ENCODE measurements at places on chromosomes 7 and 10.
A peak's percentile ranks its signal among the peaks of the same experiment; 100 is the strongest.

DNA sequence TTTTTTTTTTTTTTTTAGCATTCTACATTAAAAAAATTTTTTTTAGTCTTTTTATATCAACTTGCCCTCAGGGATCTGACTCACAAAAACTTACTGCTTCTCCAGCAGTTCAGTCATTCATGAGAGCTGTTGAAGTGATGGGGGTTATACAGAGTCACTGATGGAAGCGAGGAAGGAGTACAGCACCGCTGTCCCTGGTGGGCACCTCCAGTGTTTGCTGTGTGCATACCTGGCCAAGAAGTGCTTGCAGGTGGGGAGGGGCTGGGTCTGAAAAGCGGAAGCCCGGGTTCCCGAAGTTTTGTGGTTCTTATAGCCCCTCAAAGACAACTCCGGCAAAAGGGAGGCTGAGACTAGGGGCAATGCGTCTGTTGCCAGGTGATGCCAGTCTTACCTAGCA is 46.2 kb downstream of the MINDY4 start:
- DNase-seq: no peak

GRCh38 chr10:127374901-127375300 is 174.2 kb upstream of the NPS start:
- DNase-seq: no peak

DNA sequence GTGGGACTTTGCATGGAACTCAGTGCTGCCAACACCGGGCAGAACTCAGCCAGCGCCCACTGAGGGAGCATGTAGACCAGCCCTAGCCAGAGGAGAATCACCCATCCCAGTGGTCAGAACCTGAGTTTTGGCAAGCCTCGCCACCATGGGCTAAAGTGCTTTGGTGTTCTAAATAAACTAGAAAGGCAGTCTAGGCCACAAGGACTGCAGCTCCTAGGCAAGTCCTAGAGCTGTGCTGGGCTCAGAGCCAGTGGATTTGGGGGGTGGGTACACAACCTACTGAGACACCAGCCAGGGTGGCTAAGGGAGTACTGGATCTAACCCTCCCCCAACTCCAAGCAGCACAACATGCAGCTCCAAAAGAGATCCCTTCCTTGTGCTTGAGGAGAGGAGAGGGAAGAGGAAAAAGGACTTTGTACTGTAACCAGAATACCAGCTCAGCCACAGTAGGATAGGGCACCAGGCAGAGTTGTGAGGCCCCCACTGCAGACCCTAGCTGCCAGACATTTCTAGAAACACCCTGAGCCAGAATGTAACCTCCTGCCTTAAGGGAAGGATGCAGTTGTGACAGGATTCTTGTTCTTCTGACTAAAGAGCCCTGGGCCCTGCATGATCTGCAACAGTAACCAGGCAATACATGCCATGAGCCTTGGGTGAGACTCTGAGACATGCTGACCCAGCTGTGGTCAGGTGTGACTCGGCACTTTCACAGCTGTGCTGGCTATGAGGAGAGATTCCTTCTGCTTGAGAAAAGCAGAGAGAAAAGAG is 24.4 kb downstream of the GSDME start:
- no peak for DNase-seq

DNA sequence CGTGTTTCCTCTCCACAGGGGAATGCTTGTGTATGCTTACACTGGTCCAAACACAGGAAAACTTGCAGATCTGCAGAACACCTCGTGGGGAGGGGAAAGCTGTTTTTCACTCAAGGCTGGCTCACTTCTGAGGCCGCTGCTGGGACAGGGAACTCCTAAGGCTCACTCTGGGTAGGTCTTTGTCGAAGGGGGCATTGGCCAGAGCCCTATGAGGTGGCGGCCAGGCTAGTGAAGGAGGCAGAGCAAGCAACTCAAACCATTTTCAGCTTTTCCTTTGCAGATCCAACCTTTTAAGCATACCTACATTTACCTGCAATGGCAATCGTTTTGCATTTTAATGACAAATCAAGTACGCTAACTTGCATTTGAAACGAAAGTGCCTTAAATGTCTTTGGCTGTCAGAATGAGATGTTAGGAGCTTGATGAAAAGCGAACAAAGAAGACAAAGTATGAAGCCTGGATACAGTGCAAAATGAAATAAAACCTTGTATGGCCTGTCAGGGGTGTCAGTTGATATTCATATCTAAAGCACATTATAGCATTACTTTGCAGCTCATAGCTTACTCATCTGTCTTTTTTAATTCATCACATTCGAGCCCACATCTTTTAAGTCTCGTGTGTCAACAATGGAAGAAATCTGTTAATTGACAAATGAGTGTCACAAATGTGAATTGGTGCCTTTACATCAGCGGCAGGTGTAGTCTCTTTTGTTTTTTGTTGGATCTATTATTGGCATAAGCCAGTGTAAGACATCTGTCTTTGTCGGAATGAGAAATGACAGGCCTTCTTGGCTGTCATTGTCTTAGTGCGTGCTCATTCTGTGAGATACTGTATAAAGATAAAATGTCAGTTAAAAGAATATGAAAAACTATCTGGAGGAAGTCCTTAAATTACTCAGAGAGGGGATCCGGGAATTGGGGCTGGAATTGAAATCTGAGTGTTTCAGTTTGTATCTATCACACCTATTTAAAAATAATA is 30.5 kb downstream of the LRMDA start:
- no peak for DNase-seq

DNA sequence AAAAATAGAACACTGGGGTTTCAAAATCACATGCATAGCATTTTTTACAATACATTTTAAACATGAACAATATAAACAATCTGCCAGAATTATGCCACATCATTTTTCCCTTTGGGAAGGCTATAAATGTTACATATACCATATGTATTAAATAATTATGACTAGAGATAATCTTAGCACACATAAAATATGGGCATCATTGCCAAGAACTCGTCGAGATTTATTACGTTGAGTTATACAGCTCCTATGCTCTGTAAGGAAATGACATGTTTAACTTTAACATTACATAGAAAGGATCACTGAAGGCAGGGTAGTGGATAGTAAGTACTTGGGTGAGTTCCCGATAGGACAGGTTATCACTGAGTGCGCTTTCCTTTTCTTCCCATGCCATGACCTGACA is 267.8 kb downstream of the PARD3 start:
- no peak for DNase-seq

DNA sequence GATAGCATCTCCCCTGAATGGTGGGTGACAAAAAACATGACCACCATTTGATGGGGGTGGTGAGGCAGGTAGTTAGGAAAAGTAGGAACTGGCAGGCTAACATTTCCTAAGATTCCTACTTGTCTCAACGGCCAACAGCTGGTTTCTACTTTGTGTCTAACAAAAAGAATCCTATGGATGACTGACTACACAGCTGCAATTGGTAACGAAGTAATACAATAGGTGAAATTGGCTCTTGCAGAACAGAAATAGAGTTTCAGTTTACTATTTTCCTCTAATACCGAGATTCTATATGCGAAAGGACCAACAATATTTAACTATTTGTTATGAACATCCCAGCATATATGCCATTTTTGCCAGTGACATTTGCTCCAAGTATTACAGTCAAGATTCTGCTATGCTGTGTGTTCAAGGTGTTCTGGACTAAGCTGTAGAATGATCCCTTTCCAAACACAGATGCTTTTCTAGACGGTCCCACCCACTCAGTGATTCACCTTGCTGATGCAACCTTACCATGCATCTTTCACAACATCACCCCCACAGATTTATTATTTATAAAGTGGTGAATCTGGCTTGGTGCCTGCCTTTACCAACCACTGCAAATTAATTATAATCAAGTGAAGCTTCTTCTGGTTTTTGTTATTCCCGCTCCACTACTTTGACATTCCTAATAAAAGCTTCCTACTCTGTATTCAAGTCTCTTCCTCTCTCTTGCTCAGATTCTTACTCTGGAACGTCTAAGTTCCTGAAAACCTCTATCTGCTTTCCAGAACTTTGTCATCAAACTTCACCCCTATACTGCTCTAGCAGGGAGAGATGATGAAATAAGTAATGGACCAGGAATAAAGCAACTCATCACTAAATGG is 16.8 kb downstream of the BBIP1 start:
- DNase-seq: no peak

DNA sequence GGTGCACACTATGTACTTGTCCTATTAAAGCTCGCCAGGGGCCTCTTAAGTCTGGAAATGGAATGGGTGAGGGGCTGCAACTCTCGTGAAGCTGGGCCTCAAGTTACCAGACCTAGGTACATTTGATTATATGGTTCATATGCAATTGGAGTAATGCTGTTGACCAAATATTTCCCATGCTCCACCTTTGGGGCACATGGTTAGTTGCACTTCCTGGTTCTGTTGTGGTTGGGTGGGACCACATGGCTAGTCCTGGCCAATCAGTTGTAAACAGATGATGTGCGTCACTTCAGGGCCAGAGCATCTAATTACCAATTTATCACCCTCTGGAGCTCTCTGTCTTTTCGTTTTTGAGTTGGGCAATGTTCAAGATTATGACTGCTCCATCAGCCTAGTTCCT is 39.5 kb upstream of the OPN4 start:
- no peak for DNase-seq

- DNase-seq: no peak
Observed at GRCh38 chr10:60560451-60560850, 170.8 kb upstream of the ANK3 start.

DNA sequence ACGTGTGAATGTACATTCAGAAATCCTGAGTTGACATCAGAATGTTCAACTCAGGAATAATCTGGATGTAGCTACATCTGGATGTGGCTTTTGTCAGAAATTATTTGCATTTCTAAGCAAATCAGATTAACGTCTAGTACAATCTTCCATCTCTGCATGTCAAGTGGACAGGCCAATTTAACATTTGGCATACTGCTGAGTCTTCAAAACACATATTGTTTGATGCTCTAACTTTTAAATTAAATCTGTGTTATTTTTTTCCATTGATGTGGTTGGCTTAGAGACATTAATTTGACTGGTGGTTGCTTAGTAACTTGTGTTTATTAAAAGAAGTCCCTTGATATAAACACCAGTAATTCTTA is 3.4 kb downstream of the STAMBPL1 start:
- DNase-seq: peak; percentile 30

DNA sequence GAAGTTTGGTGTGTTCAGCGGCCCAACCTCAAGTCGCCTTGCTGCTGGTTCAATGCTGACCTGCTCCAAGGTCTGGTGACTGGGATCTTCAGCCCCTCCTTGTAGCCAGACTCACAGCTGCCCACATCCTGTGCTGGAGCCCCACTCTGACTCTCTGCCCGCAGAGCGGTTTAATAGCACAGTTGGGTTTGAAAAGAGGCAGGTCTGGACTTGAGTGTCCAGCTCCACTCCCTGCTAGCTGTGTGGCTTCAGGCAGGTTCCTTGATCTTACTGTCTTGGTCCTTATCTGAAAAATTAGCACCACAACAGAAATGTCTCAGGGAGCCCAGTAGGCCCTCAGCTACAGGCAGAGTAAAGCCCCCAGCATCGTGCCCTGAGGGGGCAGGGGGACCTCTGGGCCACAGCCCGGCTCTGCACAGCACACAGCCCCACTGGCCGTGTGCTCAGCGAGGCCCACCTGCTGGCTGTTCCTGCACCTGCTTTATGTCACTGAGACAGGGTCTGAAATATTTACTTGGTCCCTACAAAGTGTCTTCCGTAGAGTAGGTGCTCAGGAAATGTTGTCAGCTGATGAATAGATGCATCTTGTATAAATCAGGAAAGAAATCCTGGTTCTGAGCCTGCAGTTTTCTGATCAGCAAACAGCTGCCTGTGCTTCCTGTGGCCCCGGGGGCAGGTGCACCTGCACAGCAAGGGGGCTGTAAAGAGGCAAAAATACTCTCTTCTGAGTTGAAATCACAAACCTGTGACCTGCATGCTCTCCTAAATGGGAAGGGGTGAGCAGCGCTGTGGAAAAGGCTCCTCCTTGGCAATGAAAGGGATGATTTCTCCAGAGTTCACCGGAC is 155.5 kb downstream of the SVIL start:
- DNase-seq: no peak

GRCh38 chr7:50304911-50305582 is 531 bp downstream of the IKZF1 start:
- DNase-seq: no peak

DNA sequence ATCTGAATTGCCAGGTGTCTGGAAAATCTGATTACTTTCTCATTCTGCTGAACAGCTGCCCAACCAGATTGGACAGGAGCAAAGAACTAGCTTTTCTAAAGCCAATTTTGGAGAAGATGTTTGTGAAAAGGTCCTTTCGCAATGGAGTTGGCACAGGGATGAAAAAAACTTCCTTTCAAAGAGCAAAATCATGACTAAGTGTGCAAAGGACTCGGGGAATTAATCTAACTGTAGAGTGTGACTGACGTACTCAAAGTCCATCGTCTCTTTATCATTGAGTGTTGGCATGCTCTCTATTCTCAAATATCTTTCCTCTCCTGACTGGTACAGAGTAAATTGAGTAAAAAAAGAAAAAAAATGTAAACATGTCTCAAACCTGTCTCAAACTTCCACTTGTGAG is 3.3 kb downstream of the NPS start:
- DNase-seq: no peak

DNA sequence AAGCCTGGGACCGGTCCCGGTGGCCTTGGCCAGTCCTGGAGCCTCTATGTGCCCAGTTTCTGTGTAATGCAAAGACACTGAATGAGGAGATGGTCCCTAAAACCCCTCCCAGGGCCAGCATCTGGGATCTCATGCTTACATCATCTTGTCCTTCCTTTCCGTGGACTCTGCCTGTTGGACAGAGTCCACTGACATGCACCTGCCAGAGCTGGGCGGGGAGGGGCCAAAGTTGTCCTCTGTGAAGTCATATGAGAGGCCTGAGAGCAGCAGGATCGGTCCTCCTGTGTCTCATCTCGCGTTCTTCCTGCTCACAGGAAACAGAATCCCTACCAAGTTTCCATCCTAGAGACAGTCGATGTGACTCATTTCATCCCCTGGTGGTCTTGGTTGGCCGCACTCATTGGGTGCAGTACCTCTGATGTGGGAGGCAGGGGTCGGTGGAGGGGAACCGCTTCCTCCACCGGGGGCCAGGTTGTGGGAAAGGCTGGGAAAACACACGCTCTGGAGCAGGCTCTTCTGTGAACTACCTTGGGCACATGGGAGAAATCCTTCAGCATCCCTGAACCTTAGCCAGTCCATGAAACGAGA is 389.6 kb upstream of the PODXL start:
- no peak for DNase-seq

- DNase-seq: no peak
Observed at GRCh38 chr7:2602406-2603043, 29.3 kb upstream of the TTYH3 start.

GRCh38 chr10:78281627-78282026 is 248.0 kb downstream of the RPS24 start:
- no peak for DNase-seq

- DNase-seq: no peak
Observed at GRCh38 chr7:148238761-148239325, 351.7 kb upstream of the C7orf33 start.

- DNase-seq: peak; percentile 90
Observed at GRCh38 chr10:69092959-69093850, 5.3 kb downstream of the SRGN start.

DNA sequence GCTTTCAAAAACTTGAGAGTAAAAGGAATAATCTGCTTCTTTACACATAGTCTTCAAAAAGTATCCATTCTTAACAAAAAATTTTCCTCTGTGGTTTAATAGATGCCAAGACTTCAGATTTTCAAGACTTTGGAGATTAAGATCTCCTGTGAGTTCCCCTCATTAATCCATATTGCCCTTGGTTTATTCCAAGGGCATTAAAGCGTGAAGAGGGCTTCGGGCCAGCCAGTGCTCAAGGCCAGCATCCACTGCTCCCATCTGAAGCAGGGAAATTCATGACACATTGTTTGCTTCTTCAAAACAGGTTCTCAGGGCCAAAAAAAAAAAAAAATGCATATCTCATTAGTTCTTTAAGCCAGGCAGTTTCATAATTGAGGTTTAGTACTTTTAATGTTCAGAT is 137.3 kb upstream of the RHOBTB1 start:
- no peak for DNase-seq

Data from B cell (primary cell).